ENCODE measurements at places on chromosomes 5 and 9. TPM values are rescaled to one million over a fixed set of nuclear protein-coding genes. Genes with fewer than 3 reads are reported as not detected.

DNA sequence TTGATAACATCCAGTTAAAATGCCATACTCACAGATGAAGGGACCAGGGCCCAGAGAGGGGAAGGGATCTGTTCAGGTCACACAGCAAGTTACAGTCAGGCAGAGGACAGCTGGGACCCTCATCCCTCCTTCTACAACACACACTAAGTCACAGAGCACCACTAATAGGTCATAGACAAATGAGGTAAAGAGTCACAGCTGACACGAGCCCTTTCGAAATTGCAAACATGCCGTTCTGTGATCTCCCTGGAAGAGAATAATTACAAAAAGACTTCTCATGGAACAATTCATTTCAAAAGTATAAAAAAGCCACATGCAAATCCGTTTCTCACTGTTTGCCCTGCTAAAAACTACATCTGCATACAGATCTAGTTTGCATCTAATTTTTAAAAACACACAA lies 15.5 kb downstream of the IGFBPL1 start:
- H3K36me3 ChIP-seq: no peaks in the 10 kb centered on the region
- no peak overlapping the region for H3K27ac ChIP-seq
- no peaks in the 10 kb centered on the region for H3K4me1 ChIP-seq
- peaks cover 24% of the 10 kb centered on the region for H3K27me3 ChIP-seq

- H3K4me3 ChIP-seq: no peak overlapping the region
- H3K4me1 ChIP-seq: no peaks in the 10 kb centered on the region
- no peak overlapping the region for H3K27ac ChIP-seq
- H3K27me3 ChIP-seq: peaks cover 5% of the 10 kb centered on the region
Observed at GRCh38 chr9:7266911-7267595, 509.3 kb downstream of the KDM4C start.

DNA sequence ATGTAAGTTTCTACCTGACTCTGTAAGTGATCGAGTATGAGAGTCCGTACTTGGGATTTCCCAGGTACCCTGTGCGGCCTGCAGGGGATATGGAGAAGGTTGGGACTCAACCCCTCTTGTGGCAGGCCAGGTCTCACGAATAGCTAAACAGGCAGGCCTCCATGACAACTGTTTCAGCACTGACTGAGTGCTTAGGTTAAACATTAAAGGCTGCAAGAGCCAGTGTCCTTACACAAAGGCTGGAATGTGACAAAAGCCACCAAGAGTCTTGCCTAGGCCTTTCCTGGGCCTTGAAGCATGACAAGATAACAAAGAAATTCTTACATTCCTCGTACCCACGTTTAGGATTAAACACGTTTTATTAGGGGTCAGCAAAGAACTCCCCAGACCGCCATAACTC lies 58.6 kb downstream of the THBS4 start:
- H3K4me1 ChIP-seq: peaks cover 11% of the 10 kb centered on the region
- H3K36me3 ChIP-seq: no peaks in the 10 kb centered on the region
- H3K27me3 ChIP-seq: peaks cover 10% of the 10 kb centered on the region
- no peak for DNase-seq
- H3K27ac ChIP-seq: no peak overlapping the region

- H3K36me3 ChIP-seq: no peaks in the 10 kb centered on the region
- H3K4me3 ChIP-seq: no peak overlapping the region
- H3K4me1 ChIP-seq: peaks cover 9% of the 10 kb centered on the region
- H3K27me3 ChIP-seq: no peaks in the 10 kb centered on the region
- H3K27ac ChIP-seq: no peak overlapping the region
Observed at GRCh38 chr9:471320-471719, 256.7 kb downstream of the DOCK8 start.

GRCh38 chr5:65356274-65356673 lies 125.4 kb downstream of the ADAMTS6 start:
- DNase-seq: no peak
- no peak overlapping the region for H3K27ac ChIP-seq
- H3K4me3 ChIP-seq: no peak overlapping the region
- H3K27me3 ChIP-seq: no peaks in the 10 kb centered on the region
- H3K36me3 ChIP-seq: peaks cover 3% of the 10 kb centered on the region

DNA sequence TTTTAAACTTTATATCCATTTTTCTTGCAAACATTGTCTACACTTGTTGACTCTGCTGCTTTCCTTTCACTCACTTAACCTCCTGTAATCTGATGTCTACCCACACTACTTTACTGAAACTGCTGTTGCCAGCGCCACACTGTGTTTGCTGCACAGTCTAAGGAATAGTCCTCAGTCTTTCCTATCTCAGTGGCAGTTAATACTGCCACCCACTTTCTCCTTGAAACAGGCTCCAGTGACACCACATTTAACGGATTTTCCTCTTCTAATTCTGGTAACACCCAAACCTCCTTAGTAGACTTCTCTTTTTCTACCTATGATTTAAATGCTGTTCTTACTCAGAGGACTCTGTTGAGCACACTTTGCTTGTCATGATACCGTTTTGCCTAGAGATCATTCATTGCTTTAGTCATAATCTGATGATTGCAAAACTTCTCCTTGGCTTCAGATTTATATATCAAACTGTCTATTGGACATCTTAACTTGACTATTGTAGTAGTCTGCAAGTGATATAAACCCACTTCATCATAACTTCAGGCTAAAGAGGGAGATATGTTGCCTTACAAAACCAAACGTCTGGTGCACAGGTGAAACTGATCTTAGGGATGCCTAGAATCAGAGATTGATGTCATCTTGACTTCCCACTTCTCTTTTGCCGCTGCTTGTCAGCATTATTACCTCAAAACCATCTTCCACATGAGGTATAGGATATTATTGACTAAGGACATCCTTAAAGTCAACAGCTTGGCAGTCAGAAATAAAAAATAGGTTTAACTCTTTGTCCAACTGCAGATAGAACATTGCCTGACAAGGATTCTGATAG lies 94.1 kb downstream of the CDC42SE2 start:
- peaks cover 29% of the 10 kb centered on the region for H3K4me1 ChIP-seq
- peak overlapping the region; percentile 13 for H3K27ac ChIP-seq
- H3K27me3 ChIP-seq: no peaks in the 10 kb centered on the region
- no peak overlapping the region for H3K4me3 ChIP-seq
- peaks cover 12% of the 10 kb centered on the region for H3K36me3 ChIP-seq
- DNase-seq: no peak

- H3K36me3 ChIP-seq: no peaks in the 10 kb centered on the region
- no peak overlapping the region for H3K4me3 ChIP-seq
- DNase-seq: no peak
- peak overlapping the region; percentile 60 for H3K27ac ChIP-seq
- peaks cover 13% of the 10 kb centered on the region for H3K4me1 ChIP-seq
Observed at GRCh38 chr5:163478126-163478981, 17.9 kb downstream of the HMMR start.

DNA sequence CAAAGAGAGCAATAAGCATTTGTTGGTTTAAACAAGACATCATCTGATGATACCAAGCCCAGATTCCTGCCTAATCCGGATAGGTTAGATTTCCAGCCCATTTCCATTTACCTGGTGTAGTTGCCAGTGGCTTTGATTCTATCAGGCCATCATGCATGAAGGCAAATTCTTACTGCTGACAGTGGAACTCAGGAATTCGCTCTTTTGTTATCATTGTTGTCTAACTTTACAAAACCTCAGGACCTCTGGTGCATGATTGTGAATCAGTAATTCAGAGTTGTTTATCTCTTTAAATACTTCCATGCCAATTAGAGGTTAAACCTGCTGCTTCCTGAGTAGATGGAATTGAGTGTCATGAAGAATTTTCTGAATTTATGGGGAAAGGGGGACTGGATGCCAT lies 76.5 kb downstream of the C9orf152 start:
- no peaks in the 10 kb centered on the region for H3K27me3 ChIP-seq
- H3K27ac ChIP-seq: peak overlapping the region; percentile 63
- no peak for DNase-seq
- H3K4me3 ChIP-seq: no peak overlapping the region

GRCh38 chr5:102759700-102760099 lies 4.6 kb downstream of the PAM start:
- H3K4me1 ChIP-seq: peaks cover 50% of the 10 kb centered on the region
- no peaks in the 10 kb centered on the region for H3K36me3 ChIP-seq
- H3K27ac ChIP-seq: peak overlapping the region; percentile 4
- no peak overlapping the region for H3K4me3 ChIP-seq

- peaks cover 30% of the 10 kb centered on the region for H3K4me1 ChIP-seq
- peak overlapping the region; percentile 94 for H3K4me3 ChIP-seq
- no peak for DNase-seq
- peaks cover 3% of the 10 kb centered on the region for H3K36me3 ChIP-seq
- no peaks in the 10 kb centered on the region for H3K27me3 ChIP-seq
- H3K27ac ChIP-seq: peak overlapping the region; percentile 95
Observed at GRCh38 chr5:142110046-142110531, 1.5 kb downstream of the NDFIP1 start.

DNA sequence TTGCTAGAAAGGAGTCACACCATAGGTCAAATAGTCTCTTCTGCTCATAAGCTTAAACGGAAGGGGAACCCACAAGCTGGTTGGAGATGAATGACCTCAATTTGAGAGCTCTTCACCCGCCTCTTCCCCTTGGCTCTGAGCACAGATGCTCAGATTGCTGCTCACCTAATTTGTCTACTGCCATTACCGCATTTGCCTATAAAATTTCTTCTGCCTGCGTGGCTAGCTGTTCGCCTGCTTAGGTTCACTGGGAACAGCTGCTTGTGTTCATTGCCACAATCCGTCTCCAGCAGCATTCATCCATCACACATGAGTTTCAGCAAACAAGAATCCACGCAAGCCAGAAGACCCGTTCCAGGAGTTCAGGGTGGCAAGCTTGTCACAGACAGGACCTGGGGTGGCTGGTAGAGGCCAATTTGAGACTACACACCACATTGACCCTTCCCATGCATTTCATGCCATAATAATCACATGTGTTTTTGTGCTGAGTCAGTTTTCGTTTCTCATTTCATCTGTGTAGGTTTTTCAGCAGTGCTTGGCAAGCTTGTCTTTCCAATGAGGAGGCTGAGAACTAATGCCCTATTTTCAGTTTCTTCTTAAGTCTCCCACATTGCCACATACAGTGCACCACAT lies 50.2 kb upstream of the DNAH5 start:
- DNase-seq: no peak
- no peak overlapping the region for H3K4me3 ChIP-seq
- no peaks in the 10 kb centered on the region for H3K27me3 ChIP-seq
- no peak overlapping the region for H3K27ac ChIP-seq
- no peaks in the 10 kb centered on the region for H3K36me3 ChIP-seq
- H3K4me1 ChIP-seq: no peaks in the 10 kb centered on the region

DNA sequence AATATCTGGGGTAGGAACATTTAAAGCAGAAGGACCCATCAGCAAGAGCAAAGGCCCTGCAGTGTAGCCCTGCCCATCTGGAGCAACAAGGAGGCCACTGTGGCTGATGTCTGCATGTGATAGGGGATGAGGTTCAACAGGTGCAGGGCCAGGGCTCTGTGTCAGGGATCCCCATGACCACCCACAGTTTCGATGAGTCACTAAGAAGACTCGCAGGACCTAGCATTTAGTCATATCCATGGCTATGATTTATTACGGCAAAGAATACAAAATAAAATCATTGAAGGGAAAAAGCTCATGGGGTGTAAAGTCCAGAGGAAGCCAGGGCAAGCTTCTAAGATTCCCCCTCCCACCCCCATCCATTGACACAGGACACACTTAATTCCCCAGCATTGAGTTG lies 188.6 kb downstream of the ADGRV1 start:
- H3K36me3 ChIP-seq: no peaks in the 10 kb centered on the region
- DNase-seq: no peak
- H3K27ac ChIP-seq: no peak overlapping the region
- peaks cover 11% of the 10 kb centered on the region for H3K27me3 ChIP-seq
- no peaks in the 10 kb centered on the region for H3K4me1 ChIP-seq

DNA sequence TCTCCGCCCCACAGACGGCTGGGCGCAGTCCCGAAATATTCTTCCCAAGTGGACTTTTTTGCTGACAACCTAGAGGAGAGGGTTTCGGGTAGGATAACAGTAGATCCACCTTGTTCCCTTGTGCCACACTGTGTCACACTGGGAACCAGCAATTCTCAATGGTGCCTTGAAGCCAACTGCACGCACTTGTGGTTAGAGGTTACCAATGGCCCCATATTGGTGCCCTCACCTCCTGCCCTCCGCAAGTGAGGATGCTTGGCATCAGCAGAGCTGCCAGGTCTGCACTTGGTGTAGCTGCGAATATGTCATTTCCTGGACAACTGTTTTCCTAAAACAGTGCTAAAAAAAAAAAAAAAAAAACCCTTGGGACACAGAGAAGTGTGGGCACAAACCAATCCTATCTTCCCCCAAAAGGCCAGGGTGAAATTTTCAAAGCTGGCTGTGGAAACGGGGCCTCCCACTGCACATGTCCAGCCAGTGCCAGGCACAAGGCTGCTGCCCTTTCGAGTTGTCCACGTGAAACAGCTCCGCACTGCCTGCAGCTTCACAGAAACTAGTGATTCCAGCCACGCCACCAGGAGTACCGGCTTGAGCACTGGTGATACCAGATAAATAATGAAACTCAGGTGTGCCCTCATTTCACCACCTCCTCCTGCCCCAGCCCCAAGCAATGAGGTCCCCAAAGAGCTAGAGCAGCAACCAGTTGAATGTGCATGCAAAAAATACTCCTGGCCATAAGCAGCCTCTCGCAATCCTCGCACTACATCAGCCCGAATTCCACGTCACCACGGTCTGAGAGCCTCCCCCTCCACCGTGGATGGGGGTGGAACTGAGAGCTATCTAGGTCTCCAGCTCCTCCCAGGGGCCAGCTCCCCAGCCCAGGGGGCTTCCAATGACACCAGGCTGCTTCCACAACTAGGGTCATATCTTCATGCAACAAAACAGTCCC lies 51.2 kb downstream of the USP20 start:
- H3K4me3 ChIP-seq: no peak overlapping the region
- no peak for DNase-seq
- H3K27ac ChIP-seq: peak overlapping the region; percentile 59
- peaks cover 41% of the 10 kb centered on the region for H3K4me1 ChIP-seq

GRCh38 chr5:107919969-107920368 lies 249.2 kb upstream of the EFNA5 start:
- no peaks in the 10 kb centered on the region for H3K27me3 ChIP-seq

Gene GFI1B
- total RNA-seq: not detected

Gene SERF1B
- total RNA-seq: 30.1 TPM

Gene ENTPD2
- 0.46 TPM for total RNA-seq

Gene PIK3R1
- 29.2 TPM for total RNA-seq

Gene PDLIM4
- 47.8 TPM for total RNA-seq

Gene LVRN
- total RNA-seq: 0.68 TPM

Gene ZNF462
- 55.0 TPM for total RNA-seq

Gene SLC31A2
- total RNA-seq: 3.9 TPM

Gene MCTP1
- 0.50 TPM for total RNA-seq

Gene NUTM2G
- total RNA-seq: not detected

Gene FBXL7
- 28.4 TPM for total RNA-seq
